Panc1 (cell line): ENCODE measurements at places on chromosomes 2 and 18. TPM values are rescaled to one million over a fixed set of nuclear protein-coding genes. Genes with fewer than 3 reads are reported as not detected.
A peak's percentile ranks its signal among the peaks of the same experiment; 100 is the strongest.

Gene PTPN18
- total RNA-seq: 35.3 TPM

Gene PRKAG3
- total RNA-seq: not detected

Gene CASP10
- total RNA-seq: 0.87 TPM

Gene RBM44
- total RNA-seq: 0.90 TPM

Gene CXCR4
- 1.1 TPM for total RNA-seq

Gene C18orf54
- 7.5 TPM for total RNA-seq

Gene ABCG8
- total RNA-seq: 0.03 TPM

Gene GTF2A1L
- not detected for total RNA-seq

Gene IL36G
- total RNA-seq: not detected

Gene MARCHF4
- 1.3 TPM for total RNA-seq

Gene RBBP8
- total RNA-seq: 62.8 TPM

Gene LPIN1
- 51.8 TPM for total RNA-seq

DNA sequence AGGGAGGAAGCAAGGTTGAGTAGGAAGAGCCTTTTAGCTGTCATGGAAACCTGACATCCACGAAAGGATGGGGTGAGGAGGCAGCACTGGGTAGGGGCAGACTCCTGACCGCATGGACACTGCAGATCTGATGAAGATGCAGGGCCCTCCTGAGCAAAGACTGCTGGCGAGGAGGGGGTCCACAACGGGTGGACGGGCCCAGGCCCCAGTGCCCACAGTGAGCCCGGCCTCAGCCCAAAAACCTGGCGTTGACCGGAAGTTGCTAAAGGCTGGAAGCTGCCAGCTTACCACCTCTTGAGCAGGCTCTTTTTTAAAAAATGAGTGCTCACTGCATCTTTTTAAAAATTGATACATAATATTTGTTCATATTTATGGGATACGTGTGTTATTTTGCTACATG lies 247.3 kb downstream of the SH3BP4 start:
- no peak for DNase-seq

DNA sequence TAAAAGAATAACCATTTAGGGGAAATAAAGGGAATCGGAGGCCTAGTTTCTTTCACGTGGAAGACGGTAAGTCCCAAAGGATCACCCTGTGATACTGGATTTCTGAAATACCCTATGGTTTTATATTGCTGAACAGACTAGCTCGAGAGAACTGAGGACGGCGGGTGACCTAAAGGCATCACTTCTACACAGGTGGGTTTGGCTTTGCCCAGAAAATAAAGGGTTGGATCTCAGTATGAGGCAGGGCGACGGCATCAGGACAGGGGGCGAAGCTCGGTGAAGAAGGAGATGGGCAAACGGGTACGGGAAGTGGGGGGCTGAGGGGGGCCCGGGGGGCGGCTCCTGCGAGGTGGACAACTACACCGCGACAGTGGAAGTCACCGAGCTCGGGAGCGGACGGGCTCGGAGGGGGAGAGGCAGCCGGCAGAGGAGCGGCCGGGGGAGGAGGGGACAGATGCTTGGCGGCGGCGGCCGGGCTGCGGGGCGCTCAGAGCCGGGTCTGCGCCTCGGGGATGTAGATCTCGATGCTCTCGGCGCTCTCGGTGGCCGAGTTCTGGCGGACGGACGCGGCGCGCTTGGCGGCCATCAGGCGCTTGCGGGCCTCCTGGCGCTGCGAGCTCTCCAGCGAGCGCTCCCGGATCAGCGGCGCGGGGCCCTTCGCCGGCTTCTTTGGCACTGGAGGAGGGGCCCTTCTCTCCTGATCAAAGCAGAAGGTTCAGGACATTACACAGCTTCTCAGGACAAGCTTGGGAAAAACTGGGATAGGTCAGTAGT lies 48.9 kb downstream of the TGIF1 start:
- DNase-seq: no peak

- no peak for DNase-seq
These were observed 38.4 kb downstream of the XIRP2 start for GRCh38 chr2:166926657-166927056.

- DNase-seq: no peak
These were observed 117.3 kb upstream of the STON1 start for GRCh38 chr2:48412443-48413250.

GRCh38 chr18:50133526-50133925 lies 61.4 kb downstream of the MYO5B start:
- DNase-seq: no peak

GRCh38 chr18:67081482-67082211 lies 434.9 kb downstream of the DSEL start:
- no peak for DNase-seq

DNA sequence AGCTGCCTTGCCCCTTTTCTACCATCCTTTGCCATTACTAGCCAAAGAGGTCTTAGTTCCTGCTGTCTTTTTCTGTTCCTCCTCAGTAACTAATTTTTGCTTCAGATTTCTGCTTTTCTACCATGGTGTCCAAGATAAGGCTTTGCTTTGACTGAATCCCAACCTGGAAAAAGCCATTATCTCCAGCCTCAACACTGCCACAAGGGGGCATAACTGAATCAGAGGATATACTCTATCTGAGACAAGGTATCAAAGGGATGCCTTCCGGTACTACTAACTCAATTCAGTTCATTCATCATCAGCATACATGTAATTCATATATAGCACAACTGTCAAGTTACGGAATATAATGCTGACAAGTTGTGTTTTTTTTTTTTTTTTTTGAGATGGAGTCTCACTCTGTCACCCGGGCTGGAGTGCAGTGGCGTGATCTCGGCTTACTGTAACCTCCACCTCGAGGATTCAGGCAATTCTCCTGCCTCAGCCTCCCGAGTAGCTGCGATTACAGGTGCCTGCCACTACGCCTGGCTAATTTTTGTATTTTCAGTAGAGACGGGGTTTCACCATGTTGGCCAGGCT lies 11.4 kb downstream of the OSGEPL1 start:
- no peak for DNase-seq

DNA sequence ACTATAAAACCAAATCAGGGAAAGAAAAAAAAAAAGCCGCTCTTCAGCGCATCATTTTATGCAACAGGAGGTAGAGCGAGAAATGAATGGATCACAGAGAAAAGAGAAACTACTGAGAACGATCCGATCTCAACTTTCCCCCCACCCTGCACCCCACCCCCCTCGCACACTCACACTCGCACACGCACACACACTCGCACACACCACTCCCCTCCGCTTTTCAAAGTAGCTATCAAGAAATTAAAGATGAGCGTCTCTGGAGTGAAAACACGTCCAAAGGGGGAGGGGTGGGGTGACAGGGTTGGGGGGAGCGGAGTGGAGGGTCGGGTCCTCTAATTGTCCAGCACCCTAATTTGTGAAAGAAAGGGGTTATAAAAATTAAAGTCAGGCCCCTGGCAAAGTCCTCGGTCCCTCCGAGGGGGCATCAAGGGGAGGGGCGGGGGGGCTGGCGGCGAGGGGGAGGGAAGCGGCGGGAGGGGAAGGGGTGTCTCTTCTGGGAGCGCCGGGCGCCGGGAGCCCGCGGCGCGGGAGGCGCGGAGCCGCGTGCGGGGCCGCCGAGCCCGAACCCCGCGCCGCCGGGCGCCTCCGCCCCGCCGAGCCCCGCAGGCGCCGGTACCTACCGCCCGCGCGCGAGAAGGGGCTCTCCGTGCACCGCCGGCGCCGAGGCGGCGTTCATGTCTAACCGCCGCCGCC lies 428 bp downstream of the TCF4 start:
- DNase-seq: no peak

DNA sequence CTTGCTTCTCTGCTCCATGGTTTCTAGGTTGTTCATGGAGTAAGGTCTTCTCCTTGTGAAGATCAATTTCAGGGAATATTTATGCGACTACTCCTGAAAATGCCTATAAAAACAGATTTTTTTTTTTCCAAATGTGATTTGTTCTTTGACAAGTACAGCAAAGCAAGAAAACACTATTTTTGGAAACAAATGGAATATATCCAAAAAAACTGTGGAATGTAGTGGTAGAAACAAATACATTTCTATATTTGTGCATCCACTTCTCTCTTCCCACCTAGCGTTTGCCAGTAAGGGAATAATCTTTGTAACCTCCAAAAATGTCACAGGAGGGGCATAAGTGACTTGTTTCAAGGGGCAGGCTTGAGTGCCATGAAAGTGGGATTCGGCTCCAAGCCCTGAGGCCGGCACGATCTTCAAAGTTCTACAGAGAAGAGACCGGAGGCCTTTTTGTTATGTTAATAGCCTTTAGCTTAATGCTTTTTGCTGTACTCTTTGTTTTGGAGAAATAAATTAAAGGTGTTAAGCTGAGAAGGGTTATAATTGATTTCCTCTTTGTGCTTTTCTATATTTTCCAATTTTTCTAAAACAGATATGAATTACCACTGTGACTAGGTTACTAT lies 200.6 kb downstream of the NRP2 start:
- no peak for DNase-seq

DNA sequence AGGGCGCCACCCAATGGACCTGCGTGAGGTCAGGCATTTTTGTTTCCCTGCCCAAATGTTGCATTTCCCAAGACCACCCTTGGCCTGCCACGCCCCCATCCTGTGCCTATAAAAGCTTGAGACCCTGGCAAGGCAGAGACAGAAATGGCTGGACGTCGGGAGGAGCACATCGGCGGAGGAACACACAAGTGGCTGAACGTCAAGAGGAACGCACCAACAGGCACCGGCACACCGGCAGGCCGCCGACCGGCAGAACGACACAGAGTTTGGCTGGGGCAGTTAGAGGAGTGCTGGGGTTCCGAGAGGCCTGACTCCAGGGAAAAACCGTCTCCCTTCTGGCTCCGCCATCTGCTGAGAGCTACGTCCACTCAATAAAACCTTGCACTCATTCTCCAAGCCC lies 35.9 kb downstream of the DCDC2C start:
- no peak for DNase-seq

- DNase-seq: no peak
These were observed 31.0 kb downstream of the CYBRD1 start for GRCh38 chr2:171553236-171553635.

GRCh38 chr2:17104454-17104853 lies 413.8 kb downstream of the RAD51AP2 start:
- DNase-seq: no peak

GRCh38 chr18:66764230-66764629 lies 160.3 kb upstream of the CDH19 start:
- DNase-seq: no peak

DNA sequence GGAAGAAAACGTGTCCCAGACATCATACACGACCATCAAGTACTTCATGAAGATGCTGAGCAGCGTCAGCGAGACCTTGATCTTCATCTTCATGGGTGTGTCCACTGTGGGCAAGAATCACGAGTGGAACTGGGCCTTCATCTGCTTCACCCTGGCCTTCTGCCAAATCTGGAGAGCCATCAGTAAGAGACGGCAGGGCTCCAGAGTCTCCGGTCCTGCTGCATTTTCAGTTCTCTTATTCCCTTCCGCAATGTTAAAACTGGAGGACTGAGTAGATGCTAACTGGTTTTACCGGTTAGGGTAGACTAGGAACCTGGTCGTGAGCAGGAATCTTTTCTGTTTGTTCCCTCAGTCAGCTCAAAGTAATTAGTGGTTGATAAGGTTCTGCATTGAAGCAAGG lies 32.3 kb downstream of the SLC9A4 start:
- DNase-seq: no peak

DNA sequence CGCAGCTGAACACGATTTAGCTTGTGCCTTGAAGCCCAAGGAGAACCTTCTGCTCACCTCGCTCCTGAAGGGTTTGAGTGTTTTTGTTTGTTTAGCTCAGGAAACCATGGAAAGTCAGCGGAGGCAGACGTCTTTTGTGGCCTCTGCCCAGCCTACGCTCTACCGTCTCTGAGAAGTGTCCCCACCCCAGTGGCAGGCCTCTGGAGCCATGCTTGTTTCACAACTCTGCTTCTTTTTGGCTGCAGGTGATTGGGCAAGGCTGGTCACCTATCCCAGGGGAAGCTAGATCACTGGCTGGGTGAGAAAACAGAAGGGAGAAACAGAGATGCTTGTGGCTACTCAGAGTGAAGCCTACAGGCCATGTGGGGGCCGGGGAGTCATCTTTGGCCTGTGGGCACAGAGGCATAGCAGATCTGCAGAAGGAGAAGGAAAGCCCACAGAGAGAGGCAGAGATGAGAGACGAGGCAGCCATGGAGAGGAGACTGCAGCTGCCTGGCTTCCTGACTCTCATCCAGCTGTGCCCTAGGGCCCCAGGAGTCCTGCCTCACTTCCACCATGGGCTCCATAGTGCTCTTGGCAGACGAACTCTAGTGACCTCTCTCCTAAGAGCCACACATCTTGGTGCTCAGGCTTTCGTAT lies 50.1 kb downstream of the CIB4 start:
- no peak for DNase-seq

GRCh38 chr18:77098538-77099174 lies 33.9 kb downstream of the MBP start:
- no peak for DNase-seq

DNA sequence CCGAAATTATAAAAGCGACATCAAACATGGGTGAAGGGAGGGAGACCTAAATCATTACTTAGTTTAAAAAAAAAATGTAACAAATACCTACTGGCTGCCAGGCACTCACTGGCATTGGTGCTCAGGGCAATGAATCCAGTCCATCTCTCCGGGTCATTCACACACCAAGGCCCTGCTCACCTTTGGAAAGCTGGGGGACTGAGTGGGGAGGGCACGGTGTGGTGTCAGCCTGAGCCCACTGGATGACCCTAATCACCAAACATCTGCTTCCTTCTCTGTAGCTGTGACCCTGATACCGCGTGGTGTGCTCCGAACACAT lies 336 bp upstream of the DDX1 start:
- peak; percentile 33 for DNase-seq

DNA sequence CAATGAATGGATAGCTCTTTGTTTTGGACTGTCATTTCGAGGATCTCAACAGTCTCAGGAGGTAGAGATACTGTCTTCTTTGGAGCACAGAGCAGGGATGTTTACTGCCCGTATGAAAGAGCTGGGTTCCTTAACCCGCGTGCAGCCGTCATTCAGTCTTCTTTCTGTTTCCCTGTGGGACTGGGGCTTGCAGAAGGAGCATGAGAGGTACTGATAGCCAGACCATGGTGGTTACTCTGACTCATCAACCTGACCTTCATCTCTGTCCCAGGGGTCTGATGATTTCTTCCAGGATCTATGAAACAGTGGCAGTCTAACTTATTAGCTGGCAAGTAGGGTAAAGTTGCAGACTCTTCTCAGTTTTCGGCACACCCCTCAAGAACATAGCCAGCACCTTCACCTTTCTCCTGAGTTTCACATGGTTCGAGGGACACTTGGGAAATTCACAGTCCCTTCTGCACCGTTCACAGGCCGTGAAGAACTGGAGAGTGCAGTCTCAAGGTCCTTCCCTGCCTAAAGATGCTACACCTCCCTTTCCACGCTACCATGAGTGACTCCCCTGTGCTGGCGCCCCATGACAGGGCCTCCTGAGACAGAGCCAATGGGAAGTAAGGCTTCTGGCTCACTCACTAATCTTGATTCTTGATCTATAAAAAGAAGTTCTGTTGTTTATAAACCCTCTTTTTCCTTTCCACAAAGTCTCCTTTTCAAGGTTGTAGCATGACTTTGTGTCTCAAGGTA lies 226.2 kb downstream of the MC4R start:
- no peak for DNase-seq

- no peak for DNase-seq
These were observed 246.3 kb upstream of the NRP2 start for GRCh38 chr2:205435970-205436369.

- no peak for DNase-seq
These were observed 191.0 kb downstream of the ARL4C start for GRCh38 chr2:234305846-234306245.

GRCh38 chr18:77057006-77057395 lies 75.6 kb downstream of the MBP start:
- no peak for DNase-seq
